ENCODE measurements at places on chromosomes 7 and 10.

DNA sequence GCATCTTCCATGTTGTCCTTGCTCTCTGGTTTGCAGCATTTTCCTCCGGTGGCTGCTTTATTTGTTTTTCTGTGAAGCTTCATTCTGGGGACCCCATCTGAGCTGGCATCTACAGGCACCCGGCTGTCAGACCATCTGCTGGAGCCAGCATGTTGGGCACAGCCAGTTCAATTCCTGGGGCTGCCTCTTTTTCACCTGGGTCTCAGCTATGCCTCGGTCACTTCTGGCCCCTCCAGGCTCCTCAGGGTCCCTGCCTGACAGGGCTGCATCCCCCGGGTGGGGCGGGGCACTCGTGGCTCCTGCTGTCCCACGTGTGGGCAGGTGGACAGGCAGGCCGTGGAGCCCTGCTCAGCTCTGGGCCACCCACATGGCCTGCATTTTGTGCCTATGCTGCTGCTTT, 8.1 kb downstream of the SCART1 start:
- no peak for DNase-seq

DNA sequence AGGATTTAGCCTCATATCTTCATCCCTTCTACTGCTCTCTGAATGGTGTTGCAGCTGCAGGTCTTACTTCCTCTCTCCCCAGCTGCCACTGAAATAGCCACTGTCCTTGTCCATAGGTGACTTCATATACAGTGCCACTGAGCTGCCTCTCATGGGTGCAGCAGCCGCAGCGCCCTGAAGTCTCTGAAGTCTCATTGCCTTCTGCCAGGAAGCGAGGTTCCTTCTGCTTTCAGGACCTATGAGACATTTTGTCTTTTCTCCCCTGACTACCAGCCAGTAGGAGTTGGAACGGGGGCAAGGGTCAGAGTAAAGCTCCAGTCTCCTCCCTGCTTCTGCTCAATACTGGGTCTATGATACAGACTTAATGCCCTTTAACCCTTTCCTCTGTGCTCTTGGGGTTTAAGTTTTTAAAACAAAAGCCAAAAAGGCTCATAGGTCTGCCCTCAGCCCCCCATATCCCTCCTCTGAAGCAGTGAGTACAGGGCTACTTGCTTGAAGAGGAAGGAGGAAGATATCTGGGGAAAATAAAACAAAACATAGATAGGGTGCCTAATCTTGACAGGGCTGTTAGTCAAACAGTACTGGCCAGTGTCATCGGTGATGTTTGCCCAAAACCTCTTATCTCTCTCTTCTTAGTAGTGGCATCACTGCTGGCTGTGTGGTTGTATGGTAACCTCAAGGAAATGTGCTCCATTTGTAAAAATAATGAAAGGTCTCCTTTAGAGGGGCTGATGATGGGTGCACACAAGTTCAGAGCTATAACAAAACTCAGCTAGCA, 7.1 kb downstream of the PLCE1 start:
- DNase-seq, result no peak

GRCh38 chr10:6669269-6669859, 89.3 kb upstream of the PRKCQ start:
- peak; percentile 42 for DNase-seq

GRCh38 chr10:71326464-71326881, 7.4 kb downstream of the SLC29A3 start:
- DNase-seq, result no peak

DNA sequence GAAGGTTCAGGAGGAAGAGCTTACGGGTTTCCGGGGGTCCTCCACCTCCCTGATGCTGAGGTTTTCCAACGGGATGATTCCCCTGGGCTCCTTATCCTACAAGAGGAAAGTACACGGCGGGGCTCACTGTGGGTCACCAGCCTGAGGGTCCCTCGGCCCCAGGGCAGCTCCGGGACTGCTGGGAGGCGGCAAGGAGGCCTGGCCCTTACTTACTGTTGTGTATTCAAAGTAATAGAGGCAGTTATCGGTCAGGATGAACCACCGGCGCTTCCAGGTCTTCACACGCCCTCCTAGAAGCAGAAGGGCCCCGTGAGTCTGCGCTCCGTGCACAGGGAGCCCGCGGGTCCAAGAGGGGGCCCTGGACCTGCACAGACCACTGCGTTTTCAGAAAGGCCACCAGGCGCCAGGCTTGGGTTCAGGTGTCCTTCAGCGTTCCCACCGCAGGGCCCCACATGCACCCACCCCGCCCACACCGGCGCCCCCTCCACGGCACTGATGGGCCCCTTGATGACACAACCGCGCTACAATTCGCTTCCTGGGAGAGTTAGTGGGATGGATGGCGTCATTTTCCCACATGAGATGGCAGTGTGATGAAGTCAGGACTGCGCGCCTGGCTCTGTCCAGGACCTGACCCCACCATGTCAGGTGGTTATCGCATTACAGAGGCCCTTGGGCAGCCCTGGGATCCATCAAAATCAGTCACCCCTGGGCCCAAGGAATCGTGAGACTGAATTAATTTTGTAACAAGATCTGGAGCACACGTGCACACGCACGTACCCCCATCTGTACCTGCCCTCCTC, 106.7 kb downstream of the CYTH3 start:
- DNase-seq, result no peak
